ENCODE measurements at places on chromosomes 4 and X. TPM values are rescaled to one million over a fixed set of nuclear protein-coding genes. Genes with fewer than 3 reads are reported as not detected.

DNA sequence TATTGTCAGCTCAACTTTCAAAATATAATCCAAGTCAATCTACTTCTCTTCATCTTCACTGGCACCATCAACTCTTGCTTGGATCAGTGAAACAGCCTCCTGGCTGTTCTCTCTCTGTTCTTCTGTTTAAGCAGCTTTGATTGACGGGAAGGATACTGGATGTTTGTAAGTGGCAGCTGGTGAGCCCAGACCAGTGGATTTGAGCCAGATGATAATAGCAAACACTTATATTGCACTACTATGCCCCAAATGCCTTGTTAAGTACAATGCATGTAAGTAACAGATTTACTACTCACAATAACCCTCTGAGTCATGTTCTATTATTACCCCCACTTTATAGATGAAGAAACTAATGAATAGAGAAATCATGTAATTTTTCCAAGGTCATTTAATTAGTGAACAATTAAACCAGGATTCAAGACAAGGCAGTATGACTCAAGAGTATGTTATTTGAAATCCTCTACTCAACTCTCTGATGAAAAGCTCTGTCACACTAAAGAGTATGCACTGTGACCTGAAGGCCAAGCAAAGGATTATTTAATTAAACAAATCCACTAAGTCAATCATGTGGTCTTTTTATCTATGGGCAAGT lies 44.8 kb downstream of the SPANXN3 start:
- no peaks in the 10 kb centered on the region for H3K27me3 ChIP-seq
- H3K27ac ChIP-seq, result no peak overlapping the region
- no peaks in the 10 kb centered on the region for H3K36me3 ChIP-seq

- H3K4me1 ChIP-seq, result no peaks in the 10 kb centered on the region
- H3K27ac ChIP-seq, result no peak overlapping the region
- peaks cover 20% of the 10 kb centered on the region for H3K36me3 ChIP-seq
- H3K4me3 ChIP-seq, result no peak overlapping the region
- no peaks in the 10 kb centered on the region for H3K27me3 ChIP-seq
- no peak for DNase-seq
Observed at GRCh38 chrX:30851449-30851848, 37.6 kb downstream of the TAB3 start.

- no peaks in the 10 kb centered on the region for H3K27me3 ChIP-seq
- H3K36me3 ChIP-seq, result no peaks in the 10 kb centered on the region
- no peaks in the 10 kb centered on the region for H3K4me1 ChIP-seq
- H3K27ac ChIP-seq, result no peak overlapping the region
- DNase-seq, result no peak
Observed at GRCh38 chrX:41733939-41734338, 10.0 kb downstream of the GPR82 start.

DNA sequence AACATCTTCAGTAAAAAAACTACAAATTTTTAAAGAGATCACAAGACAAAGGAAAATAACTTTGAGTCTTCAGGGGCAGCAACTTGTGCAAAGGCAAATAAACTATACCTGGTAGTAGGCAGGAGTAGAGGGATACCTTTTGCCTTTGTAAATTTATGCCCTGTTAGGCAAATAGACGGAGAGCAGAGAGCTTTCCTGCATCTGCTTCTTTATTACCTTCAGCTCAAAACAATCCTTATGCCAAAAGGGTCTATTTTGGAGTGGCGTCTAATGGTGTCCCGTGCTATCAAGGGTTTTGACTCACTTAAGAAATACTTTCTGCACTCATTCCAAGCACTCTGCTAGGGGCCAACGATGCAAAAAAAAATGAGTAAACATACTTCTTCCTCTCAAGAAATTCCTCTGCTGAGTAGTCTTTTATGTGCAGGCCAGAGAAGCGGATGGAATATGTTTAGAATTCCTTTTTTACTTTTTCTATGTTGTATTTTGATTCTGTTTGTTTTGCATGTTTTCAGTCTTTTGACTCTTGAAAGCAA lies 131.9 kb downstream of the ANXA5 start:
- no peak for DNase-seq
- no peak overlapping the region for H3K27ac ChIP-seq
- no peaks in the 10 kb centered on the region for H3K36me3 ChIP-seq
- H3K4me1 ChIP-seq, result no peaks in the 10 kb centered on the region

Gene UNC5C
- total RNA-seq, result not detected
